Left renal pelvis (tissue), 4 donors: ENCODE measurements at places on chromosomes 4 and X.

DNA sequence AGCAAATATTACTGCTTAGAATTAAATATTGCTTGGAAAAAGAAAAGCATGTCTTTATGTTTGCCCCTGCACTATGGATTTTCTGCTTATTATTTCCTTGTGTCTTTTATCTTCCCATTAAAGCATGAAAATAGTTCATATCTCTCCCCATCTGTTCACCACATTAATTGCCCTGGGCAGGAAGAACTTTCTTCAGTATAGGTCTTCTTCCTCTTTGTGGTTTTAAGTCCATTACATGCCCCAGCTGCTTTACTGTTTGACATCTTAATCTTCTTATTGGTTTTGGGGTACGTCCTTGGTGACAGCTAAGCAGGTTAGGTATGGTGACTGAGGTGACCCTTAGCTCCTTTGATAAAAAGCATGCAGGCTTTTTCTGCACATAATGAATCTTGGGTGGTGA, 157.3 kb downstream of the AASDH start:
- no peak for DNase-seq

DNA sequence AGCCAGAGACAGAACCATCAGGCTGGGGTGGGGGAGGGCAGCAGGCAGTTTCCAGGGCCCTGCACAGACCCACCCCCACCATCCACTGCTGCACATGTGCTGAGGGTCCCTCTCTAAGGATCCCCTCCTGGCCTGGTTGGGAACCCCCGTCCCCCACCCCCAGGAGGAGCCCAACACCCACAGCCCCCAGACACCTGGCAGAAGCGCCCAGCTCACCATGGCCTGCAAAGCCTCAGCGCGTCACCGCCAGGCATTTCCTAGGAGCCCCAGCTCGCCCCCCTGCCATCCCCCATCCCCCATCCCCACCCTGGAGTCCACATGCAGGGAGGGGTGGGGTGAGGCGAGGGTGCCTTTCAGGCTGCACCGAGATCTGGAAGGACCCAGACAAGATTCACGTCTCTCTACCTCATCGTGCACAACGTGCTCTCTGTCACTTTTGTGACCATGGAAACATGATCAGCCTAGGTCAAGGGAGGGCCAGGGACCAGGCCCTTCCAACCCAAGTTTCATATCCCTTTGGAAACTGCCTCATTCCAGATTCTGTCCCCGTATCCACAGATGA, 9.3 kb downstream of the MXD4 start:
- no peak for DNase-seq

- DNase-seq = no peak
Measured at GRCh38 chrX:64427281-64427680, 32.0 kb upstream of the MTMR8 start.

- DNase-seq = no peak
Measured at GRCh38 chr4:127134490-127134889, 498.3 kb upstream of the INTU start.
